Stimulated activated CD8-positive, alpha-beta memory T cell treated with anti-CD3 and anti-CD28 coated beads, Interleukin-4, amount 100 ng/mL, for 4 hours (primary cell): ENCODE measurements at places on chromosomes 12 and 14.
A peak's percentile ranks its signal among the peaks of the same experiment; 100 is the strongest.

DNA sequence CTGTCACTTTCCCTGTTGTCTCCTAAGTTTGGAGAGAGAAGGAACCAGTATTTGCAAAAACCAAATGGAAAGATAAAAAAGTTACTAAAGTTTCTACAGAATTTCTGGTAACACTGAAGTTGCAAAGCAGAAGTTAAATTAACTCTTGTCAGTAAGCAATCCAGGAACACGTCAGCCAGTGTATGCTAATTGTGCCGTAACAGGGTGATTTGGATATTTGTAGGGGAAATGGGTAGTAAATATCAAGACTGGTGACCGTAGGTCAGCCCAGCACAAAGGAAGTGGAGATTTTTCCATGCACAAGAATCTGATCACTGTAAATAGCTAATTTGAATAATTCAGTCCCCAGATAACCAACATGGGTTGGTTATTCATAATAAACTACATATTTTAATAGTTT, 2.3 kb downstream of the CDKN1B start:
- DNase-seq: no peak

DNA sequence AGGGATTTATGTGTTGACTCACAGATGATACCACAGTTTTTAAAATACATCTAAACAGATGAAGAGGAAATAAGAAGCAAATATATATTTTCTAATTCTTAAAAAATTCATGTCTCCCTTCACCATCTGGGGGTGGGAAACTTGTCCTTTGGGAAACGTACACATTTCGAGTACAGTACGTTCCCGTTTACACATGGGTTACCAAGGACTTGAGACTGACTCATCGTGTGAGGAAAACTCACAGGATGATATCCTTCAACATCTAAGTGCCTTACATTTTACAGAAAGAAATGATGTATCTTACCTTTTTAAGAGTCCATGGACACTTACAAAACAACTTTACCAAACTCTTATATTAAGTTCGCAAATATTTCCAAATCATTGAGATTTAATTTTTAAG, 16.0 kb upstream of the FBLN5 start:
- no peak for DNase-seq

DNA sequence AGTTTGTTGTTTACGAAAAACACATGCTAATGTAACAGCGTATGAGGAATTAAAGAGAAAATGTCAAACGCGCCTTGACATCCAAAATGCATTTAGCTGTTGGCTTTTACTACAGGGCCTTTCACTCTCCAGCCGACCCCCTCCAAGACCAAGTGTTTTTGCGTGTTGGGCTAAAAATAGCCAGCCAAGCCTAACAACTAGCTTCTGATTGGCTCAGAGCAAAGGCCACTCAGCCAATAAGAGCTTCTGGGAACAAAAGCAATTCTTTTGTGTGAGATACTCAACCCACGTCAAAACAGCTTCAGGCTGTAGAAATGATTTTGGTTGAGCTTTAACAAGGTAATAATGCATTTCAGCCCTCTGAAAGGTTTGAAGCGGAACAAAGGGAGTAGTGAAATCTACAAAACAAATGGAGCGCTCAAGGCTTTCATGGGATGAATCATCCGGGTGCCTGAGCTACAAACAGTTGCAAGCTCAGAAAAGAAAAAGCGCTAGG, 198.7 kb upstream of the DCN start:
- DNase-seq: no peak

GRCh38 chr14:104563742-104564615, 15.6 kb upstream of the C14orf180 start:
- DNase-seq: peak; percentile 34

GRCh38 chr12:116143909-116144308, 133.6 kb downstream of the MED13L start:
- DNase-seq: no peak

- no peak for DNase-seq
These were observed 62.9 kb upstream of the ELK3 start for GRCh38 chr12:96131230-96131788.

DNA sequence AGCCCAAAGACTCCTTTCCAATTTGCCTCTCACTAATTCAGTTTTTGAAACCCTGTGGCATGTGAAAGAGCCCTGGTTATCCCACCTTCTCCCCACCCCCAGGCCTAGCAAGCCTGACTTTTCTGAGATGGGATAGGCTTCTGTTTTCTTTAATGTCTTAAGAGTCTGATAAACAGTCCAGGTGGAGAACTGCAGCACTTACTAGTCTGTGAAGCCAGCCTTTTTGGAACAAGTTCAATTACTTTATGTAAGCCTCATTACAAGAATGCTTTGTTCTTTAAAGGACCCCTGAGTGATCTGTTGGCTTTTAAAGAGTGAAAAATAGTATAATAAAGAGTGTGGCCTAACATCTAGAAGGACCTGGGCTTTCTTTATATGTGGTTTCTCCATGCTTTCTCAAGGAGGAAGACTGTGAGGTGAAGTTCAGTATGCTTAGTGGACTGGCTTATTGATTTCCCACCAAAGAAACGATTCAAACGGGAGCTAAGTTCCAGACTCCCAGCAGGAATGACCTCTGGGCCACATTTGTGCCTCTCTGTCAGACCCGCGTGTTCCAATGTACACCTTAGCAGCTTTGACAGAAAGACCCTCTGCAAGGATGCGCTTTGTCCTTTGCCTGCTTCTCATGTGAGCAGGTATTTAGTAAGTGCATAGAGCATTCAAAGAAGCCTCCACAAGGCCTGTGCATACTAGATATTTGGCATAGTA, 129.5 kb downstream of the DAAM1 start:
- no peak for DNase-seq

DNA sequence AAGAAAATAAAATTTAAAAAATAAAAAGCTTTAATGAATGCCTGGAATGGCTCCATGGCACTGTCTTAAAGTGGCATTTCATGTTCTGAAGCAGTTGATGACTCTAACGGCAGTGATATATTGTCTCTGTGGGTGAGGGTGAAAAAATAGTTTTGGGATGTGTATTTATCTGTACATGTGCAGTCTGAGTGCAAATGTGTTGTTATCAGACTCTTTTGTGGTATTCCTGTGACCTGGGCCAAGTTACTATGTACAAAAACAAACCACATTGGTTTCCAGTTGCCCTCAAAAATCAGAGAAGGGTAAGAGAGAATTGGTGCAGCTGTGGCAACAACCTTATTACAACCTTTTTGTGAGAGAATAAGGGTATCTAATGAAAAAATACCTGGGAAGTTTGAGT, 81.7 kb upstream of the CCDC91 start:
- no peak for DNase-seq

- DNase-seq: no peak
These were observed 108.2 kb upstream of the SLC38A4 start for GRCh38 chr12:46933947-46934346.

DNA sequence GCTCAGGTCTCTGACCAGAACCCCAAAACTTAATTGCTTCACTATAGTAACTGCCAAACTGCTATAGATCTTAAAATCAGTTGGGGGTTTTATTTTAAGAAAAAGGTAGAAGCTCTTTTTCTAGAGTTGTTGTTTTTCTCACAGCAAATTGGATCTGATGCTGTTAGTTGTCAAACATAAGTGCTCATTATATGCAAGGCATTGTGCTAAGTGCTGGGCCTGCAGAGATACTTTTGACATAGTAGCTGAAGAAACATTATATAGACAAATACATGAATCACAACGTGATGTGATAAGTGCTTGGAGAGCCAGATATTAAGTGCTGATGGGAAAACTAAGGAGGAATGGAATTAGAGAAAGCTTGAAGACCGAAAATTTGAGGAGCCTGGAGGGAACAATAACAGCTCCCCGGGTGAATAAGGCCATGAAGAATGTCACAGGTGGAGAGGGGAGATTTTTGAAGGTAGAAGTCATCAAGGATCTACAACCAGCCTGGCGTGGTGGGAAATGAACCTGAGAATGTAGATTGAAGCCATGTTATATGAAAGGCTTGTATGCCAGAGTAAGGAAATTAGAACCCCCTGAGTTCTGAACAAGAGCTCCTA, 126.5 kb downstream of the DYRK2 start:
- DNase-seq: no peak

GRCh38 chr14:24190416-24190815, 1.8 kb upstream of the IPO4 start:
- no peak for DNase-seq

GRCh38 chr14:89600950-89601826, 184.2 kb upstream of the FOXN3 start:
- no peak for DNase-seq

- DNase-seq: no peak
These were observed 34.5 kb upstream of the FRS2 start for GRCh38 chr12:69435644-69436043.

DNA sequence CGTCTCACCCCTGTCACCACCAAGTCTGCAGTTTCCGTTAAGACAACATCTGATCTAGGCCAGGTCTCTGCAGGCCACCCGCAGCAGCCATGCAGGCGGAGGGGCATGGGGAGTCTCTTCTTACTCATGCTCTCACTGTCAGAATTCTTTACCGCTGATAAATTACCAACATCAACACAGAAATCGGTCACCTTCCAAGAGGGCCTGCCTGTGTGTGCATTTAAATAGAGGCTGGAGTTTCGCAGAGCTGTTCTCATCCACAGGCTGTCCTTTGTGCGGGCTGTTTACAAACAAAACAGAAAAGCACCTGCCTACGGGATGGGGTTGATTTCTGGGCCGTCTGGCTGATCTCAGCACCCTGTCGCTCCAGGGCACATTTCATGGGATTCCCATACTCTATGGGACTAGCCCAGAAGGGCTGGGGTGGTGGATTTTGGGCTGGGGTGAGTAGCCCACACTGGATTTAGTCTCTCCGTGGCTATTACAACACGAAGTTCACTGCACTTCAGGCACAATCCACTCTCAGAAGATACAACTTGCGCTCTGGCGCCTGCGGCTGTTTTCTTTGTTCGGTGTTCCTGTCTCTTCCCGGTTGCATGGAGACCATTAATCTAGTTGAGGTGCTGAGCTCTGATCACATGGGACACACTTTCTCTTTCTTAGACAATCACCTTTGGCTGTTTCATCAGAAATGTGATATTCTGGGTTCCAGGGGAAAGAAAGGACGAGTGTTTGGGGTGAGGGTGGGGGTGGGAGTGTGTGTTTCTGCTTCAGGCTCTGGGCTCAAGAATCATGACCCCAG, 331.1 kb downstream of the GLT1D1 start:
- no peak for DNase-seq

- DNase-seq: no peak
These were observed 376.2 kb downstream of the DPF3 start for GRCh38 chr14:72517736-72518135.

- DNase-seq: no peak
These were observed 14.2 kb downstream of the GZMH start for GRCh38 chr14:24595073-24595808.

GRCh38 chr14:32629236-32629635, 300.1 kb downstream of the AKAP6 start:
- no peak for DNase-seq

- DNase-seq: no peak
These were observed 343.4 kb downstream of the ADAMTS20 start for GRCh38 chr12:43208627-43209026.

DNA sequence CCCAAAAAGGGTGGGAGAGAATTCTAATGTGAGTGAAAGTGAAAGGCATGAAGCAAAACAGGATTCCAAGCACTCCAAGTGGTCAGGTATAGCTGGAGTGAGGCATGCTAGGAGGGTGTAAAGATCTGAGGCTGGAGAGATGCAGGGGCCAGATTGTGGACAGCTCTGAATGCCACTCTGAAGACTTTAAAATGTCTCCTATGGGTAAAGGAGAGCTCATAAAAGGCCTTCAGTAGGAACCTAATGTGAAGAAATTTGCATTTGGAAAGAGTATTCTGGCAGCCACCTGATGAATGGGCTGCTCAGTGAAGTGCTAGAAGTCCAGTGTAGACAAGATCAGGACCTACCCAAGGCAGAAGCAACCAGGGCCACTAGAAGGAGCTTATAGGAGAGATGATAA, 68.9 kb downstream of the DNAI7 start:
- no peak for DNase-seq

DNA sequence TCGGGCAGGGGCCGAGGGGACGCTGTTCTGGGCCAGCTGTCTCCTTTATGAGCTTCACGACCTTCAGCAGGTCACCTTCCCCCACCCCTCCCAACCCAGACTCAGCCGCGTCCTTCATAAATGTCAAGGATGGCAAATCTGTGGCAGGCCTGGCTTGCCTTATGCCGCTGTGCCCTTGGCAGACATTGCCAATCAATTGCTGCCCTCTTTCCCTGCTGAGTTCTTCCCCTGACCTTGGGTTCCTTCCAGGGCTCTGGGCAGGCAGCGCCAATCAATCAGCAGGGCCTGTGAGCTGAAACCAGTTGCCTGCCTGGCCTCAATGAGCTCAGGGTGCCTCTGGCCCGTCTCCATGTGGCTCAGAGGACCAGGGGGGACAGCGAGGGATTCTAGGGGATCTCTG, 7.7 kb downstream of the FAM222A start:
- no peak for DNase-seq

DNA sequence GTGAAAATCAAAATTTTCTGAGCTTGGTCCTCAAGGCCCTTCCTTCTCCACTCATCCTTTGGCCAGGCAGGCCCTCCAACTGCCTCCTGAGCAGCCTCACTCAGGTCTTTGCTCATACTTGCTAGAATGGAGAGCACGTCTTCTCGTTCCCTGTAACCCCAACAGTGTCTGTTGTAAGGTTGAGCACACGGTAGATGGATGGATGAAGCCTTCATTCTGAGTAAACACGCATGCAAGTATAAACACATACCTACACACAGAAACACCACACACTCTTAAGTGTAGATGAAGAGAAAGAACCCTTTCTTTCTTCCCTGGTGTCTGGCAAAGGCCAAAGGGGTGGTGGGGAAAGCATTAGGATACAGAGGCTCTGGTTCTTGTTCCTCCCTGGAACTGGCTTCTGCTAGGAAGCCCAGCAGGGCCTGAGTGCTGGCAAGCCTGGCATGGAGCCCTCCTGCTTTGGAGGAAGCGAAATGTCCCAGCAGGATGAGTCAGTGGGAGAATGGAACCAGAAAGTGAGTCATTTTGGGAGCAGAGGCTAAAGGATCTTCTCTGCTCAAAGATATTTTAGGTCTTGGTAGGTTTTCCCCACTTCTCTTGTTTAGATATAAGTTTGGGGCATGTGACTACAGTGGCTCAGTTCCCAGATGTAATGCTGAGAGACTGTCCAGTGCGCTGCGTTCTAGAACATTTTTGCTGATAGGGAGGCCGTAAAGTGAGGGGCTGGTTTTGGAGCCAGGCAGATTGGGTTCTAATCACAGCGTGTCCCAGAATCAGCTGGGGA, 127.4 kb downstream of the CACNA1C start:
- DNase-seq: no peak

DNA sequence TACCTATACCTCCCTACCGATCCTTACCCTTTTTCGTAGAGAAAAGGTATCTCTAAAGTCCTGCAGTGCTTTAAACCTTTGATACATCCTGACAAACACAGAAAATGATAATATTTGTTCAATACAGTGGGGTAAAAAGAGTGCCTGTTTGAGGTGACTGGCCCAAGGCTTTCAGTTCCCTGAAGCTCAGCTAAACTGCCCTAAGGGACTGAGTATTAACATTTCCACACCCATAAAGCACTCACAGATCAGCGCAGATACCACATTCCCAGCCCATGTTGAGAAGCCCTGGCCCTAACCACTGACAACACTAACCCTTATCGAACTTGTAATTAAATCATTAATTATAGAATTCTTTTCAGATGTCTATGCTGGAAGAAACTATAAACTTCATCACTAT, 108.7 kb downstream of the DIP2B start:
- DNase-seq: no peak
